Naive thymus-derived CD8-positive, alpha-beta T cell (primary cell): ENCODE measurements at places on chromosomes 13 and 19.

GRCh38 chr13:29925457-29926097 lies 75.2 kb upstream of the UBL3 start:
- DNase-seq = no peak

DNA sequence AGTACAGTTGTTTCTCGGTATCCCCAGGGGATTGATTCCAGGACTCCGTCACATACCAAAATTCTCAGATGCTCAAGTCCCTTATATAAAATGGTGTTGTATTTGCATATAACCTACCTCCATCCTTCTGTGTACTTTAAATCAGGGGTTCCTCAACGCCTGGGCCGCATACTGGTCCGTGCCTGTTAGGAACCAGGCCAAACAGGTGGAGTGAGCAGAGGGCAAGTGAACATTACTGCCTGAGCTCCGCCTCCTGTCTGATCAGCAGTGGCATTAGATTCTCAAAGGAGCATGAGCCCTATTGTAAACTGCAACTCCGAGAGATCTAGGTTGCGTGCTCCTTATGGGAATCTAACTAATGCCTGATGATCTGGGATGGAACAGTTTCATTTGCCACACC lies 42.2 kb upstream of the KCTD4 start:
- DNase-seq = no peak

DNA sequence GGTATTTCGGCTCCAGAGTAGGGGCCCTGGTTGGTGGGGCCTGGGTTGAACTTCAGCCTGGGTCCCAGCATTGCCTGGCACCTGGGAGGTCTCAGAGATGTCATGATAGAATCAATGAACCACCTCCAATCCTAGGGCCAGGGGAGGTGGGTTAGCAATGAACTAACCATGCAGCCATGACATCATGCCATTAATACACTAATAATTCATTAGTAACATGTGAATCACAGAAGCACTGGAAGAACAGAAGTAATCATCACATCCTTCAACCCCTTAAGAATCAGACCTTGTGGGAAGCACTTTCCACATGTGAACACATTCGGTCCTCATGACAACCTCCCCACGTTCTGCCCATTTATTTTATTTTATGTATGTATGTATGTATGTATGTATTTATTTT lies 6.9 kb downstream of the NOSIP start:
- DNase-seq = no peak

GRCh38 chr19:9878511-9879196 lies 43.5 kb downstream of the PIN1 start:
- DNase-seq = no peak

DNA sequence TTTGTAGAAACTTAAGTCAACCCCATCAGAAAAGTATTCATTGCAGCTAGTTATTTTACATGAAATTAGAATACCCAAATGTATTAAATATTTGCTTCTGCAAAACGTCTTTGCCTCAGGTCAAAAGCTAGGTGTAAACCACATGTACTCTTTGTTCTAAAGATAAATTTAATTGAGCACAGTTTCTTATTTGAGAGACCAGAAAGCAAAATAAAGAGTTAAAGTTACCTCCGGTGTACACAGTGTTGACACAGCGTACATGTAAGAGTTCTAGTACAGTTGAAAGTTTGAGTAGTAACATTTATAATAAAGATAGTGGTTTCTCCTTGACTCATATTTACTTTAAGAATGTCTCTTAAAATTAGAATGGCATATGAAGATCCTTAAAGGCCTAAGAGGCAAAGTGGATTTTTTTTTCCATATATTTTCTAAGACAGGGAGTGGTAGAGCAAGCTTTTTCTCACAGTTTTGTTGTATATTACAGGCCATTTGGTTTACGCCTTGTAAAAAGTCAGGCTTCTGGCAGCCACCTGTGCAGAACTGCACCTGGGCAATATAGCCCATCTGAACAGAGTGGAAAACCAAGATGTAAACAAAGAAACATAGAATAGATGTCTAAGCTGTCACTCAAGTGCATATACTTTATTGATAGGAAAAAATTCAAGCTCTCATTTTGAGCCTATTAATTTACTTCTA lies 2.9 kb downstream of the LRCH1 start:
- DNase-seq = no peak

DNA sequence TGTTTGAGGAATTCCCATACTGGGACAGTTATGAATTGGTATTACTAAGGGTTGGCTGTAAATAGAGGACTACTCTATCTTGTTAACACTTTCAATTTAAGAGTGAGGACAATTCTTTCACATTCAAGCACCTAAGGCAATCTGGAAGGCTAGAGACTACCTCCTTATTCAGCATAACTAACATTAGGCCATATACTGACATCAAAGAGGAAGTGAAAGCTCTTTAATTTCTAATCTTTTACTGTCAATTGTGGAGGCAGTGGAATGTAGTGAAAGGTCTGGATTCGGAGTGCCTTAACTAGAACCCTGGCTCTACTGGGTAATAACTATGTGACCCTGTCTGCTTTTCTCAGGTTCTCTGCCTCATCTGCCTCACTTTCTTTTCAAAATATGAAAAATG lies 134.0 kb downstream of the UFM1 start:
- no peak for DNase-seq

DNA sequence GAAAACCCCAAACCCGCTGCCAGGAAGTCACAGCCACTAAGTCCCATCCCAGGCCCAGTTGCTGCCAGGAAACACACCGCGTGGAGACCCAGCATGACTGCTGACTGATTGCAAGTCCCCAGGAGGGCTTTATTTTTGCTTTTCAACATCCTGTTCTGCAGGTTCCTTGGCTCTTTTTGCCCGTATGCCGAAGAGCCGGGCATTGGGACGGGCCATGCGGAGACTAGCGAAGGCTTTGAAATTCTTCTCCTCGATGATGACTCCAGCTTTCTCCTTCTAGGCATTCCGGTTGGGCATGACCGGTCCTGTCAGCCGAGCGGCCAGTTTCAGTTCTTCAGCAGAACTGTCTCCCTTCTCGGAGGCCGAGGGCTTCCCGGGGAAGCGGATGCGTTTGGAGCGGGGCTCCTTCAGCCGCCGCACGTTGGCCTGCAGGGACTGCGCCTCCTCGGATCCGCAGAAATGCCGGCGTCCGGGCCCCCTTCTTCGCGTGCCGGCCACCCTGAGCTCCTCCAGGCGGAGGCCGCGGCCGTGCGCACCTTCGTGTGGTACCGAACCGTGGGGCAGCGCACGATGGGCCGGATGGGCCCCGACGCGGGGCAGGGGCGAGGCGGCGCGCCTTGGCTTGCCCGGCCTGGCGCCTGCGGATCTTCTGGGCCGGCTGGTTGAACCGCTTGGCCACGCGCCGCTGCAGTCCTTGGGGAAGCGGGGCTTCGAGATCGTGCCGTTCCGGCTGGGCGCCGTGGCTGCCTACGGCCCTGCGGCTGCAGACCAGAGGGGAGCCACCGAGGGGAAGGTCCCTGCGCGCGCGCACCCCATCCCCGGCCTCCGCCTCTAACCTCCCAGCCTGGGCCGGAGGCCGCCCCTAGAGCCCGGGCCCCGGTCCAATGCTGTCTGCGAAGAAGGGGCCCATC lies 15.2 kb downstream of the ZSCAN5C start:
- no peak for DNase-seq

DNA sequence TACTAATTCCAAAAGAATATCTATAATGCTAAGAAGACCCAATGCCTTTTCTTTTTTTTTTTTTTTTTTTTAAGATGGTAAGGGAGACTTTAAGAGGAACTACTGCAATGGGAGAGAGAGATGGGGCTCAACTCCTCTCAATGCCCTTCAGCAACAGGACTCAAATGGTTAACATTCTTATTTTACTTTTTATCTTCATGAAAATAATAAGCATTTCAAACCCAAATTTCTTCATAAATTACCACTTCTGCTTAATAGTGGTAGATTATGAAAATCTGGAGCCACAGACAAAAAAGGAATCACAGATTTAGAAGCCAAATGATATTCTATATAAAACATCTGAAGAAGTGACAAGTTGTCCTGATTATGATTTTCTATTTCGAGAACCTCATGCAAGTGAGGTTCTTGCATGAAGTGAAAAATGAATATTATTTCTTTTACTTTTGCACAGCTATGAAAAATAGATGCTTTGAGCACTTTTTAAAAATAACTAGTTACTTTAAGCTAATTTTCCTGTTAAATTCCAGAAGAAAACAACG lies 74.2 kb downstream of the SERP2 start:
- DNase-seq = no peak

DNA sequence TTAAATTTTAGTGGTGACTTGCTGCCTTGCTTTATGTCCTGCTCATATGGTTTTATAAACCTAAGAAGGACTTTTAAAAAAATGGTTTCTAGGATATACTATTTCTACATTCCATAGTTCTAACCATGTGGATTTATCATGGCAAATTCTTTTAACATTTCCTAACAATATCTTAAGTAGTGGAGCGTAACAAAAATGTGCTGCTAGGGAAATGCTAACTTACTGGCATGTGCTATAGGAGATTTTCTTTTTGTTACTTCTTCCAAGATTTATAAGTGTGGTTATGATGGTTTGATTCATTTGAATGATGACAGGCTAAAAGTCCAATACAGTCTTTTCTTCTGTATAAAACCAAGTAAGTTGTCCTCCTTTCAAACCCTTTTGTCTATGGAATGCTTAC lies 713.7 kb downstream of the SLITRK1 start:
- no peak for DNase-seq

DNA sequence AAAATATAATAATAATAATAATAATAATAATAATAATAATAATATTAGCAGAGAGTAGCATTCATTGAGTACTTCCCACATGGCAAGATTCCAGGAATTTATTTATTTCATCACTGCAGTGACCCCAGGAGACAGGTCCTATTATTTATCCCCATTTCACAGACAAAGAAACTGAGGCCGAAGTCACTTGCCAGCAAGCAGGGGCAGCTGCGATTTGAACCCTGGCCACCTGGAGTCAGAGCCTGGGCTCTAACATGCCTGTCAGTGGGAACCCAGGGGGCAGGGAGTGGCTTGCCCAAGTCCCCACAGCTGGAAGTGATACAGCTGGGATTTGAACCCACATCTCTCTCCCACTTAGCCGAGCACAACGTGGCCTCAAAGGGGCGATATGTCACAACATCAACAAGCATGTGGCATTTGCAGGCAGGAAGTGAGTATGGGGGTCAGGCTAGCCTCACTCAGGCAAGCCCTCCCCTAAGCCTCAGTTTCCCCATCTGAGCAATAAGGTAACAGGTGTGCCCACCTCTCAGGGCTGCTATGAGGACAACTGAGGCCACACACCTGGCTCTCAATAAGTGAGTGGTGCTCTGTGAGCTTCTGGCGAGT lies 2.9 kb downstream of the SHFL start:
- no peak for DNase-seq

DNA sequence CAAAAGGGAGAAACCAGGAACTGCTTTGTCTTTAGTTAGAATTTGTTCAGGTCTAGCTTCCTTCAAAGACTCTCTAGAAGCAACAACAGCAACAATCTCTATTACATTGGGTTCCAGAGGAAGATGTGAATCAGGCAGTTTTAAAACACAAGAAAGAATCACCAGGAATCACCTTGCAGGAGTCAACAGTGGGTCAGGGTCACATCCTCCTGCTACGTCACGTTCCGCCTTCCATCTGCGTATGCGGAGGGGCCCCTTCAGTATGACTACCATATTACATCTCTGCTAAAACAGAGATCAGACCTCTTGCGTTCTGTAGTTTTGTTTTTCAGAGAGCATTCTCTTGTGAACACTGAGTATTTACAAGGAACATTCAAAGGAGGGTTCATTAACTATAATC lies 147.8 kb upstream of the STARD13 start:
- no peak for DNase-seq

- no peak for DNase-seq
Observed at GRCh38 chr19:4501691-4502090, 16.6 kb downstream of the PLIN4 start.

DNA sequence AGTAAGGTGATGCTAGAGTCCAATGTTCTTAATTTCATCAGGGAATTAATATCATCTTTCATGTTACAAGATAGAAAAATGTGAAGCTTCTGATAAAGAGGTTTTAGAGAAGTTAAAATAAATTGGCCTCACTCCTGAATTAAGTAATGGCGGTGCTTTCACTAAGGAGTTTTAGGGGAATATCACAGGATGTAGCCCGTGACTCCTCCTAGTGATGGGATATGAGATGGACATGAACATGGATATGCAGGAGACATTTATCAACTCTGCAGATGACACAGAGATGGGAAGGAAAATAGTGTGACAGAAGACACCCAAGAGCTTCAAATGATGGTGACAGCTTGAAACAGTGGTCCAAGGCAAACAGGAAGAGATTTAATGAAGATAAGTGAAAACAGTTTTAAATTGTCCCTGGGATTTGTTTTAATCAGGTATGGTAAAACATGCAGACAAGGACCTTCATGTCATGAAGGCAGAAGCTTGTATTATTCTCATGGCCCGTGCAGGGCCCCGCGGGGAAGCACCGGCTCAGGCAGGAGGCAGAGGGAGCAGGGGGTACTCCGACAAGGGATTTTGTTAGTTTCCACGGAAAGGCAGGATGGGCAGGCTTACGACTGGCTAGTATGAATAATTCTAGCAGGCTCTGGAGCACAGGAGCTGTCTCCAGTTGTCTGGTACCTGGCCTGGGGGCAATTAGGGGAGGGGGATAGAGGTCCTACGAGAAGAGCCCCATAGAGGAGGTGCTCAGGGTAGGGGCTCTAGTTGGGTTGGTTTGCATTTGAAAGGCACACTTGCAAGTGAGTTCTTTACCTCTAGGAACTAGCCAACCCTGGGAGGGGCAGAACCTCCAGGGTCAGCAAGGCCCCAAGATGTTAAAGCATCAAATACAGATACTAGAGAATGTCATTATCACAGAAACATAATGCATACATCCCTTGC lies 38.7 kb upstream of the FARP1 start:
- no peak for DNase-seq

DNA sequence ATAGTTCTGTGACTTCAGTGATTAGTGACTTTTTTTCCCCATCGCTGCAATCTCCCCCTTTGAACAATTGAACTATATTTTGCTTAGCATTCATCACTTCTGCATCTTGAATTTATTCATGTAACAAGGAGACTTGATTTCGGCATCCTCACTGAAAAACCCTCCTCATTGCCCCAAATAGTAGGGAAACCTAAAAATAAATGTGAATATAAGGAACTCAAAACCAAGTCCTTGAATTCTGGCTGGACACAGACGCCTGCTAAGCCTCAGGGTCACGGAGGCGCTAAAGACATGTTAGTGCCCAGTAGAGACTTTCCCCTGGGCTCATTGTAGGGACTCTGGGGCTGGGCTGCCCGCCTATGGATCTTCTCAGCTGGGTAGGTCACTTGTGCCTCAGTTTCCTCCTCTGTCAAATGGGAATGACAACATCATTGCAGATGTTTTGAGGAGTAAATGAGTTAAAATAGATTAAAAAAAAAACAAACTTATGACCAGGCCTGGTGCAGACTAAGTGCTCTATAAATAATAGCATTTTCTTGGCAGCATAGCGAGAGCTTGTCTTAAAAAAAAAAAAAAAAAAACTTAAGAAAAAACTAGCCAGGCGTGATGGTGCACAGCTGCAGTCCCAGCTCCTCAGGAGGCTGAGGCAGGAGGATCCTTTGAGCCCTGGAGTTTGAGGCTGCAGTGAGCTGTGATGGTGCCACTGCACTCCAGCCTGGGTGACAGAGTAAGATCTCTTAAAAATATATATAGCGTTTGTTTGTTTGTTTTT lies 1.8 kb upstream of the ADGRE5 start:
- no peak for DNase-seq

GRCh38 chr19:38727868-38728660 lies 16.2 kb downstream of the CAPN12 start:
- DNase-seq = no peak
